ENCODE measurements at places on chromosomes 11 and 22.

GRCh38 chr11:3954448-3955298 is 99.2 kb downstream of the STIM1 start:
- no peak for DNase-seq

DNA sequence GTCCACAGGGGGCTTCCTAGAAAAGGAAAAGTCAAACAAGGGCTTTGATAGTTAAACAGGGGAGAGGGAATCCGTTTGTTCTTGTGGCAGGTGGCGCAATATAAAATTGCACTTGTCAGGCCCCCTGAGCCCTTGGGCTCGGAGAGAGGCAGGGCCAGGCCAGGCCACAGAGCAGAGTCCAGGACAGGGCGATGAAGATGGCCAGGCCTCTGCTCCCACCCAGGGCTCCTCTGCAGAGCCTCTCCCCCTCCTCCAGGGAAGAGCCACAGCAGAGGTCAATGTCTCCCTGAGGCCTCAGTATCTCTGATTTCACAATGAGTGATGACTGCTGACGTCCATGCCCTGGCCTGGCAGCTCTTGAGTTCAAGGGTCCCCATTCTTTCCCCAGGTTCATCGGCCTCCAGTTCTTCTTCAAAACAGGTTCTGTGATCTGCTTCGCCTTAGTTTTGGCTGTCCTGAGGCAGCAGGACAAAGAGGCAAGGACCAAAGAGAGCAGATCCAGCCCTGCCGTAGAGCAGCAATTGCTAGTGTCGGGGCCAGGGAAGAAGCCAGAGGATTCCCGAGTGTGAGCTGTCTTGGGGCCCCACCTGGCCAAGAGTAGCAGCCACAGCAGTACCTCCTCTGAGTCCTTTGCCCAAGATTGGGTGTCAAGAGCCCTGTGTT is 36.4 kb upstream of the TPBGL start:
- DNase-seq = no peak

DNA sequence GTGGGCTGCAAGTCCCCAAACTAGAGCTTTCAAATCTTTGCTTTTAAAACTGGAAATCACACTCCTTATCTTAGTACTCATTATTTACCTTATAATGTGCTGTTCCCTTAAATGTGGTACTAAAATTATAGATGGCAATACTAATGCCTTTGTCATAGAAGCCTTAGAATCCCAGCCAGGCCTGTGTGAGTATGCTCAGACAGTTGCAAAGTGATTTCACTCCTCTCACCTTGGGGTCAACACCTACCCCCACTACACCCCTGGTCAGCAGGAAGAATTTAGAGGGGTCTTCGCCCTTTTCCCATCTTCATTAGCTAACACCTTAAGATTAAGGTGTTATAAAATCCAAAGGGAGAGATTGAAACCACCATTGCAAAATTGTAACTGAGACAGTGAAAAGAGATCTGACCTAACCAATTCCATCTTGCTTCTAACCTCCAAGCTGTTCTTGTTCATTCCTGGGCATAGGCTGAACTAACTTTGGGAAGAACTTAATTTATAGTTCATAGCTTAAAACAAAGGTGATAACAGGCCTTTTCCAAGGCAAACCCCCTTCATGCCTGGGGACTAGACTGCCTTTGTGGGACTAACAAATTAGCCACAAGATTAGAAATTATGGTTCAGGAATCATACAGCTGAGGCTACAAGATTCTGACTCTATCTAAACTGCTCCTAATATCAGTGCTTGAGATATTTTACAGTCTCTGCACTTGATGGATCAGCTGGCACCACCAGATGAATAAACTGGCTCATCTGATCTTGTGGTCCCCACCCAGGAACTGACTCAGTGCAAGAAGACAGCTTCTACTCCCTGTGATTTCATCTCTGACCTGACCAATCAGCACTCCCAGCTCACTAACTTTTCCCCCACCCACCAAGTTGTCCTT is 10.4 kb upstream of the MRPL17 start:
- peak; percentile 6 for DNase-seq

DNA sequence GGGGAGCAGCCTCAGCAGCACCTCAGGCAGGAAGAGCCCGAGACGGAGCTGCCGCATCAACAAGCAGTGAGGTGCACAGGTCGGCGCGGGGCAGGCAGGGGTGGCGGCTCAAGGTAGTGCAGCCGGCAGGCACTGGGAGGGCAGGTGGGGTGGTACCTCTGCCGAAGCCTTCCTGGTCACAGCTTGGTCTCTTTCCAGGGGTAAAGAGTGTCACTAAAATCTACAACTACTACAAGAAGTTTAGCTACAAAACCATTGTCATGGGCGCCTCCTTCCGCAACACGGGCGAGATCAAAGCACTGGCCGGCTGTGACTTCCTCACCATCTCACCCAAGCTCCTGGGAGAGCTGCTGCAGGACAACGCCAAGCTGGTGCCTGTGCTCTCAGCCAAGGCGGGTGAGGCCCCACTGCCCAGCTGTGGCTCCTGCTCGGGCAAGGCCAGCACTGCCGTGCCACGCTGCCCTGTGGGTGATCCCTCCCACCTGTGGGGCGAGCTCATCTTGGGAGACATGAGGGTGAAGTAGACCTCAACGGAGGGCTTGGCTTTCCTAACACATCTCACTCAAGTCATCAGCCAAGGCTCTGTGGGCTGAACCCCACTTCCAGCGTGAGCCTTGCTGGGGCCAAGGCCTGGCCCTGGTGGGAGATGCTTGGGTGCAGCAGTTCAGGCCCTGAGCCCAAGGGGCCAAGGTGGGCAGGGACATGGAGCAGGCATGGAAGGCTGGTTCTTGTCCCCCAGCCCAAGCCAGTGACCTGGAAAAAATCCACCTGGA is 13.6 kb downstream of the GATD1 start:
- DNase-seq = no peak

GRCh38 chr22:44297470-44298061 is 15.2 kb downstream of the SHISAL1 start:
- DNase-seq = no peak

Measured in BE2C (cell line).